ENCODE measurements at places on chromosomes 7 and 10. TPM values are rescaled to one million over a fixed set of nuclear protein-coding genes. Genes with fewer than 3 reads are reported as not detected.

Gene PNLIPRP3
- not detected for total RNA-seq

Gene SEMA3C
- 311 TPM for total RNA-seq

Gene IL15RA
- 5.0 TPM for total RNA-seq

Gene OR2A12
- total RNA-seq, result not detected

Gene DDX50
- 50.5 TPM for total RNA-seq

Gene RP9
- 4.4 TPM for total RNA-seq

Gene OPALIN
- not detected for total RNA-seq

Gene OPN1SW
- not detected for total RNA-seq

Gene KIF20B
- total RNA-seq, result 6.8 TPM

Gene PLCE1
- total RNA-seq, result 2.5 TPM

Gene RET
- 0.23 TPM for total RNA-seq

Gene SEC61A2
- total RNA-seq, result 10.6 TPM

Gene INMT
- total RNA-seq, result 12.0 TPM

Gene EPO
- total RNA-seq, result not detected

Gene NPC1L1
- total RNA-seq, result 0.07 TPM

Gene ITPRID1
- not detected for total RNA-seq

Gene SDK1
- total RNA-seq, result 0.78 TPM

Gene ASNS
- 55.8 TPM for total RNA-seq

Gene ADAP1
- 4.4 TPM for total RNA-seq

Gene RSPH10B2
- total RNA-seq, result 0.20 TPM

Gene CRYGN
- not detected for total RNA-seq

Gene BAMBI
- total RNA-seq, result 12.2 TPM

Gene NME8
- total RNA-seq, result not detected

Gene CPED1
- total RNA-seq, result 64.8 TPM

Gene AKR1D1
- total RNA-seq, result 0.07 TPM

Gene CALML5
- total RNA-seq, result not detected

Gene NODAL
- not detected for total RNA-seq

Gene CYP3A7
- total RNA-seq, result not detected

Gene SRRM3
- 0.26 TPM for total RNA-seq

Gene SMC3
- total RNA-seq, result 21.4 TPM

Gene SRRT
- 31.3 TPM for total RNA-seq

Gene FRMPD2
- total RNA-seq, result 0.20 TPM

Gene PRKAR2B
- total RNA-seq, result 1.1 TPM

Gene PARD3
- 51.8 TPM for total RNA-seq

Gene HDAC9
- 39.9 TPM for total RNA-seq

Gene CCDC146
- total RNA-seq, result 1.2 TPM

Gene LIPF
- total RNA-seq, result not detected

Gene ANKRD61
- total RNA-seq, result 0.13 TPM

Gene CLDN15
- 3.1 TPM for total RNA-seq
